ENCODE measurements at places on chromosomes 3 and 15.
A peak's percentile ranks its signal among the peaks of the same experiment; 100 is the strongest.

- no peak for DNase-seq
Observed at GRCh38 chr15:39094116-39094515, 486.8 kb upstream of the THBS1 start.

DNA sequence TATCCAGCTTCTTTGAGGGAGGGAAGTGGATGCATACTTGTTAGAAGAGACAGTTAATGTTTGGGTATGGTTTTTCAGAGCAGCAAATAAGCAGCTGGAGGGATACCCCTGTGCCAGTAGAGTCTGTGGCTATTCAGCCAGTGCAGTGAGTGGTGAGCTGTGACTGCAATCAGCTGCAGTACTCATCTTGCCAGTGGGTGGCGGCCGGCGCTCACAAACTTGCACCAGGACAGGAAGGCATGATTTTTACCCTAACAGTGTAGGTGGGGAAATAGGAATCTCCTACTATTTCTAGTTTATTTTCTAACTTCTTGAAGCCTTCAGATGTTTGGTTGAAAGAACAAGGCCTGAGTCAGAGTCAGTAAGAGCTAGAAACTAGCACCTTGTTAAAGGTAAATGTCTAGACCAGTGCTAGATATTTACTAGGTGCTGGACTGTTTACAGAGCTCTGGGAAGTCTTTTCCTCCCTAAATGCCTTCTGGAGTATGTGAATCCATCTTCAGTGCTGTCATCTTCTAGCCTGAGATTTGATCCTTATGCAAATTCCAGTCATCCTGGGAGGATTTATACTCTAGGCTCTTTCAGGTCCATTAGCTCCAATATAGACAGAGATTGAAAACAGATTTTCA is 23.6 kb downstream of the TIMP4 start:
- peak; percentile 65 for DNase-seq

GRCh38 chr15:43225201-43225949 is 4.6 kb upstream of the EPB42 start:
- no peak for DNase-seq

DNA sequence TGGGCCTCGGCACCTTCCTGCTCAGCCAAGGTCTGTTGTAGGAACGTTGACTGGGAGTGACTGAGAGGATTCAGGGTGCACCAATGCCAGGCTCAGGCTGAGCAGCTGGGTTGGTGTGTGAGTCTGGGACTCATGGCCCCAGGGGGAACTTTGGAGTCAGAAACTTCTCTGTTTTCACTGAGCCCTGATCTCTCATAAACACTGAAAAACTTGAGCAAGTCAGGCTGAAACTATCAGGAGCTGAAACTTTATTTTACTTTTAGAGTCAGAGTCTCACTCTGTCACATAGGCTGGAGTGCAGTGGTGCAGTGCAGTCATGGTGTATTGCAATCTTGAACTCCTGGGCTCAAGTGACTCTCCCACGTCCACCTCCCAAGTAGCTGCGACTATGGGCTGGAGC is 3.0 kb downstream of the TRAK1 start:
- DNase-seq, result no peak

GRCh38 chr15:33742800-33743199 is 225.5 kb upstream of the CHRM5 start:
- DNase-seq, result no peak

DNA sequence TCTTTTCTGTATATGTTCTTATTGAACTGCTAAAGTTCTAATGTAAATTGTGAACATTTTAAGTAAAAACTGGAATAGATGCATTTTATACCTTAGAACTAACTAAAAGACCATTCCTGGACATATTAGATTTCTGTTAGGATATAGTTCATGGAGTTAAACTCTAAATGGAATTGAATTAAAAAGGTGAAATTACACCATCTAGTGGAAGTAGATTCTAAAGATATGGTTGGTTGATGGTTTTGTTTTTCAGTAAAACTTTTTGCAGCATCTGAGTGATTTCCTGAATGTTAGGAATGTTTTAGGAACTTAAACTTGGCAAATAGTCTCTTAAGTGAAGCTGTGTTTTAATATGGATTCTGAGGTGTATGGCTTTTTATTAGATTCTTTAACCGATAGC is 96.8 kb downstream of the SLMAP start:
- DNase-seq, result no peak

- DNase-seq, result no peak
Observed at GRCh38 chr3:9625656-9626055, 23.6 kb upstream of the MTMR14 start.

- no peak for DNase-seq
Observed at GRCh38 chr15:66997212-66997611, 68.2 kb upstream of the SMAD3 start.

- no peak for DNase-seq
Observed at GRCh38 chr3:107892955-107893624, 197.7 kb downstream of the CD47 start.

GRCh38 chr3:46705022-46705530 is 3.9 kb downstream of the TMIE start:
- DNase-seq, result peak; percentile 70

DNA sequence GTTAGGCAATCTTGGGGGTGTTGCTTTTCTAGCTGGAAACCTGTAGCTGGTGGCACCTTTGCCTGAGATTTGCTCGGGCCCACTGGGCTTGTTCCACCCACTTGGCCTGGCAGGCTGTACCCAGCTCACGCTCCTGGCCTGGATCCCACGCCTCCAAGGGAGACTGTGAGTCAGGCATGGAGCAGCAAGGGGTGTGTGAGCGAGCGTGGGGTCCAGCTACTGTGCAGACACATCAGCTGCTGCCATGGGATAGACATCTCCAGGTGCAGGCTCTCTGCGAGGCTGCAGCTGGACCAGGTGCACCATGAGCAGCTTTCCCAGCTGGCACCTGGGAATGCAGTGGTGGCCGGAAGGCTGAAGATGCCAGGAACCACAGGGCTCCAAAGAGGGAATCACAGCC is 36.0 kb downstream of the NR1D2 start:
- no peak for DNase-seq

GRCh38 chr3:133944641-133945380 is 49.1 kb upstream of the RAB6B start:
- DNase-seq, result no peak

GRCh38 chr3:143343944-143344343 is 224.4 kb downstream of the CHST2 start:
- no peak for DNase-seq

- DNase-seq, result no peak
Observed at GRCh38 chr15:59615661-59616060, 4.1 kb downstream of the GCNT3 start.

- DNase-seq, result no peak
Observed at GRCh38 chr3:72974956-72975355, 21.7 kb upstream of the PPP4R2 start.

- DNase-seq, result peak; percentile 7
Observed at GRCh38 chr3:38564631-38565338, 68.6 kb downstream of the EXOG start.

DNA sequence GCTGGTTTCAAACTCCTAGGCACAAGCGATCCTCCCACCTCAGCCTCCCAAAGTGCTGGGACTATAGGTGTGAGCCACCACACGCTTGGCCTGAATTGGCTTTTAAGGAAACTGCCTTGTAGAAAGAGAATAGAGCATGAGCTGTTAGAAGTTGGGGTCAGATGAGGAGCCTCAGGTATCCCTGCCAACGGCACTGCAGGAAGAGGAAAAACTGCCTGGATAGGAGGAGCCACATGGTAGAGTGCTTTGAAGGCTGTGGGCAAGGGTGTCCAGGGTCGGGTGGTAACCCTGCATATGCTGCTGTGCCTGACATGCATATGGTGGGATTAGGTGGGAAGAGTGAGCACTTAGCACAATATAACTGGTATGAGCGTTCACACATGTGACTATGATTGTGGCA is 55.0 kb downstream of the BSN start:
- no peak for DNase-seq

DNA sequence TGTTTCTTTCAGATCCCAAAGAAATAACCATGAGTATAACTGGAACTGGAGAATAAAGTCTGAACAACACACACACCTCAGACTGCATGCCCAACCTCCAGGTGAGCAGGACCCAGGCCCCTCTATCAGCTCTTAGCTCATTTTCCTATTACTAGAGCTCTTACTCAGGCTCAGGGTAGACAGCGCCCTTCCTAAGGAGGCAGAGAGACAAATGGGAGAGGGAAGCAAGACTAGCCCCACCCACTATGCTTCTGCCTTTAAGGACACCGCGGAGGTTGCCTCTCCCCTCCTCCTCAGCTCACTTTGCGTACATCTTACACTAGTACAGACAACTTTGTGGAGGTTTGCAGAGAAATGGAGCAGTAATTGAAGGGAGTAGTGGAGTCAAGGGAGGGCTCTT is 44.0 kb upstream of the GLCE start:
- DNase-seq, result no peak

- DNase-seq, result no peak
Observed at GRCh38 chr15:29822684-29823459, 604 bp upstream of the TJP1 start.
